ENCODE measurements at places on chromosomes 7 and 10.

DNA sequence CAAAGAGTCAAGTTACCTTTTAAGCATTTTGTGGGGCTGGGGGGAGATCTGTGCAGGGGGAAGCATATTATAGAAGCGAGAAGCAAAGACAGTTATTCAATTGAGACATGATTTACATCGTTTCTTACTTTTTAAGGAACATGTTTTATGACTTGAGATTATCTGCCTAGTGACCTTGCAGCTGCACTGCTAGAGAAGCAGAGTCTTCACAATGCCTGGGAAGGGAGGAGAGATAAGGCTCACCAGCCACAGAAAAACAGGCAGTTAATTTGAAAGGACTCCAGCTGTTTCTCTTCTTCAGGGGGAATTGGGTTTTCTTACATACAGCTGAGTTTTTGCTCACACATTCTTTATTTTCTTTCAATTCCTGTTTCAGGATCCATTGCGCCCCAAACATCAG lies 31.0 kb downstream of the PHYH start:
- DNase-seq: no peak

- DNase-seq: no peak
Measured at GRCh38 chr10:100374200-100374655, 27.2 kb downstream of the SCD start.

GRCh38 chr10:64708884-64709681 lies 1187.9 kb downstream of the REEP3 start:
- DNase-seq: no peak

DNA sequence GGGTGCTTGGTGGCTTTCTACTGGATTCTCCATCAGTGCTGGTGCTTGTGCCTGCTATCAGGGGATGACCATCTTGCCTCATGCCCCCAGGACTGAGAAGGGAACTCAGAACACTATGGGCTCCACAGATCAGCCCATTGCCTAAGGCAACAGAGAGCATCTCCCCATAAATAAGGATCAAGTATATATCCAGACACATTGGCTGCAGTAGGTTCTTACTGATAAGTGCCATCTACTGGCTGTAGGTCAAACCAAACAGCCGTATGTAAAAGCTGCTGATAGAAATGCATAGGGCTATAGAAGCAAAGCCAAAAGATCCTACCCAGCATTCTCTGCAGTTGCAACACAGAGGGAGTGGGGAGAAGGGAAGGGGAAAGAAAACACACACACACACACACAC lies 153.7 kb downstream of the CDK14 start:
- DNase-seq: peak; percentile 45

- DNase-seq: no peak
Measured at GRCh38 chr10:19014034-19014433, 34.6 kb upstream of the MALRD1 start.

GRCh38 chr7:150719960-150720891 lies 3.8 kb downstream of the GIMAP1 start:
- DNase-seq: no peak

- DNase-seq: no peak
Measured at GRCh38 chr7:22675421-22675820, 51.6 kb upstream of the IL6 start.

DNA sequence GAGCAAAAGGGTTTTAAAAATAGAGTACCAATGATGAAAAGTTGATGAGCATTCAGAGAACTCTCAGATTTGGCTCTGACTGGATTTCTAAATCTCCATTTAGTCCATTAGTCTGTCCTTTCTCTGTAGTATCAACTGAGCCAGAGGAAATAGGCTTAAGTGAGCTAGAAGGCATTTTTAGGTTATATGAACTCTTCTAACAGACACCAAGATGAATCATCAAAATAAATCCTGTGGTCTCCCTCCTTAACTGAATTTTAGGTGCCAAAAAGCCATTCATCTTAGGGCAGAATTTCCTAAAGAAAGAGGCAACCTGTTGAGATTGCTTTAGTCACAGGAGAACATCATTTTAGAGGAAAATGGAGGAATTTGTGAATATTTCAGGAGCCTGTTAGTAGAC lies 305.1 kb downstream of the AUTS2 start:
- DNase-seq: no peak

DNA sequence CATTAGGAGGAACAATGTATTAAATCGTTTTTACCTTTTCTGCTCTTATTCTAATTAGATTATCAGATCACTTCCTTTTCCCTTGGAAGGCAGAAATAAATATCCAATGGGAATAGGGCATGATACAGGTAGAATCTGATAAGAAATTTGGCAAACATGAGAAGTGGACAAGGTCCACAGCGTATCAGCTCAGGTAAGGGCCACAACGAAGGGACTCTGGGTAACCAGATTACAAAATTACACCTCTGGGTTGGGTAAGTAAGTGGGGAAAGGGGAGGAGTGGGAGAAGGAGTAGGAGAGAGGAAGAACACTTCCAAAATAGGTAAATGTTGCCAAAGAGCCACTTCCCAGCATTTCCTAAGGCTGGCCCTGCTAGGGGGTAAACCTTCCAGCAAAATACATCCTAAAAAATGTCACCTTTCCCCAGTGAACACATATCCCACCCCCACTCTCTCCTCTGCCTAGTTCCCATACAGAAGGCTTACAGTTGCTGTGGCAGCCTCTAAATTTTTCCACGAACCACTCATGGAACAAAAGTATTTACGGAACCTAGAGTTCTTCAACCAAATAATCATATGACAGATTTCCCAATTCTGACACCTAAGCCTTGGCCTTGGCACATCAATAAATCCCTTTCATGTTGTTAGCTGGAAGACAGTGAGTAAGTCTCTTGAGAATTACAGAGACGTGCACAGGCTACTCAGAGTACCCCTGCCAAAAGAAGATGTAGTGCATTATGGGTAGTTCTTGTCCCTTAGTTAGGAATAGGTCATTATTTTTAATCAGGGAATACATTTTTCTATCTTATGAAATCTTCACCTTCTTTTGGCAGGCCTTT lies 51.5 kb upstream of the DLX6 start:
- no peak for DNase-seq

DNA sequence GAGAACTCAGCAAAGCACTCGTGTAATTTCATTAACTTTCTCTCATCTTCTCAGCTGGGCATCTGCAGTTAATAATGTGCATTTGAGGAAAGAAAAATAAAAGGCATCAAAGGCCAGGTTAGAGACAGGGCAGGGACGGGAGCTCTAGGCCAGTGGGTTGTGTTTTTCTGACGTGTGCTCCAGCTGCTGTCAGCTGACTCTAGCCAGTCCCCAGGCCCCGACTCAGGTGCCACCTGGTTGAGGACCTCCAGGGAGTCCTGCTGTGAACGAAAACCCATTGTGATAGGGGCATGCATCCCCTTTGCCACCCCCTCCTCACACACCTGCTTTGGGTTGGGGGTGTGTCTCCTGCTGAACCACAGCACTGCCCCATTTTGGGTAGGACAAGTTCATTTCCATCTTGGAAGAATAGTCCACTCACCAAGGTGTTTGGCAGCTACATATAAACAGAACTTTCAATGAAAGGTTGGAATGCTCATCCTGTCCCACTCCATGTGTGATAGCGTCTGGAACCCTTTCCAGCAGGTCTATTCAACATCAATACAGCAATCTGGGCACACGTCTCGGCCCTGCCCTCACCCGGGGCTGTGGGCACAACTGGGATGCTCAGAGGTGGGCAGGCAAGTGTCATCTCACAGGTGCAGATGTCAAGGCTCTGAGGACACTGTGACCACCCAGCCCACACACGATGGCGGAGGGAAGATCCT lies 146.1 kb upstream of the FAM20C start:
- DNase-seq: no peak

- no peak for DNase-seq
Measured at GRCh38 chr7:97043281-97043680, 18.6 kb upstream of the DLX5 start.

- no peak for DNase-seq
Measured at GRCh38 chr10:124224331-124225028, 131.1 kb upstream of the CHST15 start.

DNA sequence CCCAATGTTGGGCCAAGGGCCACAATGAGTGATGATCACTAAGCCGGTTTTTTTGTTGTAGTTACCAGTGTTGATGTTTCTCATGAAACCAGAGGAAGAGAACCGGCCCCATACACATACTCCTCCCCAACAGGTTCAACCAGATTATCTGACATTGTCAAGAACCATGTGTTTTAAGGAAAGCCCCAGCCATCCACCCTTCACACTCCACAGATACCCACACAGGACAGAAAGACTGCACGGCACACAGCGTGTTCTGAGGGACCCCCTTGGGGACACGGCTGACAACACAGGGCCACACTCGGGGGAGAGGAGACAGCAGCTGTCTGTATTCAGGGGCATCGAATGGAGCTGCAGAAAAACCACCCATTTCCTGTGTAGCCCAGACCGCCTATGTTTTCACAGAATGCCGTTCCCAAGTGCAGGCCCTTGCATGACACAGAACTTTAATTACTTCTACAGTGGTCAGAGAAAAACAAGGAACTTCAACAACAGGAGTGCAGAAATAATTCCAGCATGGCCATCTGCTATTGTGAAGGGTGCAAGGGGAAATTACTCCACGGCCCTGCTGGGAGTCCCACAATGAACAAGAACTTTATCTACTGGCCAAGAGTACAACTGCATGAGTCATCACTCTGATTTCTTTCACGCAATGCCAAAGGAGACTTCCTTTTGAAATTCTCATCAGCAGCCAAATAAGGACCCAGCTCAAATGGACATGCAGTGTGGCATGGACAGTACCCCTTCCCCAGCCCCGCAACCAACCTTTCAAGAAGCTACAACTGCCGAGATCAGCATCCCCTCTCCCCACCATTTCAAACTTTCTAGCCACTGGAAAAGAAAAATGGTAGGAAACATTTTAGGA lies 2.3 kb downstream of the KLF6 start:
- peak; percentile 74 for DNase-seq

GRCh38 chr10:100022403-100022802 lies 12.7 kb upstream of the DNMBP start:
- DNase-seq: no peak

GRCh38 chr7:94252971-94253370 lies 141.7 kb upstream of the COL1A2 start:
- no peak for DNase-seq

DNA sequence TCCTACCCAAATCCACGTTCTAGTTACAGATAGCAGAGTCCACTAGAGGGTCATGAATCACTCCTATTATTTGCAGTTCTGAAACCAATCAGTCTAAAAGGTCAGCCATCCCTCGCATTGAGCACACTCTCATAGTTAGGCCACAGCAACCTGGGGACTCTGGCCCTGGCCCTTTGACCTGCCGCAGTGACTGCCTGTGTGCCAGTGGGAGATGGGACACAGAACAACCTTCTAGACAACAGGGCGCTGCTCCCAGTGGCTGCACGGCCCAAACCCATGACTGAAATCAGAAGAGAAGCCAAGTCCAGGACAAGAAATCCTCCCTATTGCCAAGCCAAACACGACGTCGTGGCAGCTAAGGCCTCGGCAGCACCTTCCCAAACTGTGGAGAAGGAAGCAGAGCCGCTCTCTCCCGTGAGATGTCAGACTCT lies 158.5 kb downstream of the HERPUD2 start:
- DNase-seq: no peak

DNA sequence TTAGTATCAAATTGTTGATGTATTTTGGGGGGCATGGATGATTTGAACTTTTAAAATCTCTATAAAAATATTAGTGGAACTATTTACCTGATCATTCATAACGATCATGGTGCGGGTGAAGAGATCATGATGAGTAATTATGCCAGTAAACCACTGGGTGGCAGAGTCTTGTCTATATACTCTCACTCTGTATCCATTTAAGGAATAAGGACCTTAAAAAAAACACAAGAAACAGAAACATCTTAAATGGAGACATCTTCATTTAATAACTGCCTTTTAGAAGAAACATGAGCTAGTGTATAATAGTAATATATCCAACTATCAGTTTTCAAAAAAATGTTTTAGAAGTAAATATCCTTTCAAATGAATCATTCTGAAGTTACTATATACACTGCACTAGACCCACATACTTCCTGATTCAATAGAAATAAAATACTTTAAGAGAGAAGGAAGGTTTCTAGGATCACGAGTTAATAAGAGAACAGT lies 84.0 kb downstream of the NRBF2 start:
- peak; percentile 61 for DNase-seq

- DNase-seq: no peak
Measured at GRCh38 chr10:131075218-131075770, 236.2 kb downstream of the TCERG1L start.

- DNase-seq: no peak
Measured at GRCh38 chr10:100717166-100717565, 28.2 kb upstream of the PAX2 start.

DNA sequence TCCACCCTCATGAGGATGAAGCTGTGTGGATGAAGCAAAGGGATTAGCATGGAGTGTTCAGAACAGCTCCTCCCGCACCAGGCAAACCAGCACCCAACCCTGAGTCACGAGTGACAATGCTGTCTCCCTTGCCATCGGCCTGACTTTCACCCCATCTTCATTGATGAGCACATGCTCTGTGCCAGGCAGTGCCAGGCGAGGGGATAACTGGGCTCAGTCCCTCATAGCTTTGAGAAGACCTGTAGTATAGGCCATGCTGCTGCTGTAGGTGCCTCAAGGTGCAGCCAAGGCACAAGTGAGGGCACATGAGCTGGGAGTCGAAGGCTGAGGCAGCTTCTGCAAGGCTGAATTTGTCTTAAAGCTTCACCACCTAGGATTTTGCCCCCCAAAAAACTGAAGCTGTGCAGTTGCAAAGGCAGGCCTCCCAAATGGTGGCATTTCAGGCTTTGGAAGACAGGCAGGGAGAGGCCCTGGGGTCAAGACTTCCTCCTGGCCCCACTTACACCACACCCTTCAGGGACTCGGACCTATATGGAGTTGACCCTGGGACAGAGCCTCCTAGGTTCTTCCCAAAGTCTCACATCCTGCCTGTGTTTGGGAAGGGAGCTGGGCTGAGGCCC lies 54.2 kb upstream of the GDF10 start:
- no peak for DNase-seq

GRCh38 chr10:43231523-43232078 lies 35.3 kb downstream of the RASGEF1A start:
- DNase-seq: no peak

DNA sequence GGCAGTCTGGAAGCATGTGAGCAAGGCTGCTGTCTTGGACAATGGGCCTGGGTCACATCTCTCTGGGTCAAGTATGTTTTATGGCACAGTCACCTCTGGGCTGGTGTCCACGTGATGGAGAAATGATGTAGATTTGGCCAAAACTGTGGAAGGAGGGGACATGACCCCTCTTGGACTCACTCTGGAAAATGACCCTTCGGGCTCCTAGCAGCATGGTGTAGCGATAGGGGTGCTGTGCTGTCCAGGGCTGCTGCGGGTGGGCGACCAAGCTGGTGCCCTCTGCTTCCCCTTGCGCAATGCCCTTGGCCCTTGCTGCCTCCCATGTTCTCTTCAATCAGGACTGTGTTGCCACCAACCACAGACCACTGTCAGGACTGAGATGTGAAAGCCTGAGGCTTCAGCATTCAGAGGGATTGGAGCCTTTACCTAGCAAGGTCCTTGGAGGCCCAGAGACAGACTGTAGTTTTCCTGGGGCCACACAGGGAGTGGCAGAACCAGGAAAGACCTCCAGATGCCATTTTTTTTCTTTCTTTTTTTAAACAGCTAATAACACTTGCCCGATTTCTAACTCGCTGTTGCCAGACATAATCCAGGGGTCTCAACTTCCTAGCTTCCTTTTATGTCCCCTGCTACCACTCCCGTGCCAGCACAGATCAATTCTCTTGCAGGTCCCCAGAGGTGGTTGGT lies 6.1 kb downstream of the CYP26A1 start:
- DNase-seq: no peak
